Left renal pelvis (tissue), 4 donors: ENCODE measurements at places on chromosomes 3 and 15. TPM values are rescaled to one million over a fixed set of nuclear protein-coding genes. Genes with fewer than 3 reads are reported as not detected.

- no peak for DNase-seq
Observed at GRCh38 chr15:91469632-91470567, 369.8 kb downstream of the SV2B start.

GRCh38 chr15:69940441-69941300 is 157.0 kb downstream of the TLE3 start:
- DNase-seq, result no peak

DNA sequence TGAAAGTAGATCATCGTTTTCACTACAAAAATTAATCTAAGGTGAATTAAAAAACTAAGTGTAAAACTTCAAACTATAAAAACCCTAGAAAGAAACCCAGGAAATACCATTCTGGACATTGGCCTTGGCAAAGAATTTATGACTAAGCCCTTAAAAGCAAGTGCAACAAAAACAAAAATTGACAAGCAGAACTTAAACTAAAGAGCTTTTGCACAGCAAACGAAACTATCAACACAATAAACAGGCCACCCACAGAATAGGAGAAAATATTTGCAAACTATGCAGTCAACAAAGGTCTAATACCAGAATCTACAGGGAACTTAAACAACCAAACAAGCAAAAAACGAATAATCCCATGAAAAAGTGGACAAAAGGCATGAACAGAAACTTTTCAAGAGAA is 302.0 kb downstream of the CHST2 start:
- no peak for DNase-seq

Gene MYZAP
- polyA plus RNA-seq, result 5.2 TPM

GRCh38 chr3:12553921-12554391 is 2.9 kb upstream of the MKRN2 start:
- DNase-seq, result no peak

Gene PTH1R
- polyA plus RNA-seq, result 48.6 TPM

DNA sequence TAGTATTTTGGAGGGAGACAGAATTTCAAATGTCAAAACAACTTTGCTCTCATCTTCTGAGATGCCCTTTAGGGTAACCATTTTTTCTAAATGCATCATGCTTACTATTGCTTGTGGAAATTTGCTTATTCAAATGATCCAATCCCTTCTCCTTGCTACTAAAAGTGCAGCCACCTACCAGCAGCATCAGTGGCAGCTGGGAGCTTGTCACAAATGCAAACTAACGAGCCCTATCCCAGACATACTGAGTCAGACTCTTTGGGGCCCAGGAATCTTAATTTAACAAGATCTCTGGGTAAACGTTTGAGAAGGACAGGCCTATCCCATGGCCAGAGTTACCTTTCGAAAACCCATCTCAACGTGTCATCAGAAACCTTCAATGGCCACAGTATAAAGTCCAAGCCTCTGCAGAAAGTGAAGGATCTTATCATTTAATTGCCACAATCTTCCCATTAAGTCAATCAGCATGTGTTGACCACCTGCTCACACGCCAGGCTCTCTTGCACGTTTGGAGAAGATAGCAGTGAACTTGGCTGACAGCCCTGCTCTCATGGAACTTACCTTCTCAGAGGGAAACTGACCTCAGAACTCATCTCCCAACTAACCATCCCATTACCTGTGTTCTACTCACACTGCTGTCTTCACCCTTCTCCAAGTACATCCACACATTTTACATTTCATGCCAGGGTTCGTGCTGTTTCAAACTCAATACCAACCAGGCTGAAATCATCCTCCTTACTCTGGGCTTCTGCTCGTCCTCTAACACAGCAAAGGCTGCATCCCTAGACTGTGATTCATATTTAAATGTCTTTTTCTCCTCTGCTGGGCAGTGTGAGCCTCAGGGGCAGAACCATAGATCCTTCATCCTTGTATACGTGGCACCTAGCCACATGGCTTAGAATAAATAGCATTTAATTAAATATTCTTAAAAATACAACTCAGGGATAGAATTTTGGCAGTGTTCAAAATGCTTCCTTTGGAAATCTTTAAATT is 24.8 kb upstream of the VGLL4 start:
- no peak for DNase-seq

- DNase-seq, result no peak
Observed at GRCh38 chr3:37262816-37263393, 88.5 kb upstream of the LRRFIP2 start.

- DNase-seq, result no peak
Observed at GRCh38 chr15:45021348-45021747, 1.6 kb upstream of the SORD start.

DNA sequence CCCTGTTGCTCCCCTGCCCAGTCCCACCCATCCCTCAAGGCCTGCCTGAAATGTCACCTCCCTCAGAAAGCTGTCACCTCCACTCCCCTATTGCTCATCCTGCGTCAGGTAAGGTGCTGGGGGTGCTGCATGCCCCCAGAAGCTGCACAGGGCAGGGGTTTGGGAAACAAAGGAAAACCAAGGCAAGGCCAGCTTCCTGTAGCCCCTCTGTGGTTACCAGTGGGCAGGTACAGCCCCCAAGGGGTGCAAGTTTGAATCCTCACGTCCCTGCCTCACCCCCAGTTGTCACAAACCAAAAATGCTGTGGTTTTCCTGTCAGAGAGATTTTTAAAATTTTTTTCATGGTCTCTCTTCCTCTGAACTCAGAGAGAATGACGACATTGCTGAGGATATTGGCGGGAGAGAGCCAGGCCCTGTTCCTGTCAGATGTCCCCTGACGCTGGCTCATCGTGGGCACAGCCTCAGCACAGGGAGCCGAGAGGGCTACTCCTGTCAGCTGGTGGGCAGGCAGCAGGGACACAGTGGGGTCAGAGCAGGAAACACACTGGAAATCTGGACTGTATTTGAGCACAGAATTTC is 27.0 kb downstream of the PSTPIP1 start:
- no peak for DNase-seq

- DNase-seq, result no peak
Observed at GRCh38 chr15:82647835-82648256, 683 bp upstream of the CPEB1 start.

- DNase-seq, result no peak
Observed at GRCh38 chr3:101941318-101942040, 92.2 kb downstream of the NFKBIZ start.

Gene GRM7
- polyA plus RNA-seq, result 1.9 TPM

- peak; percentile 17 for DNase-seq
Observed at GRCh38 chr3:85360742-85361387, 402.1 kb downstream of the CADM2 start.

DNA sequence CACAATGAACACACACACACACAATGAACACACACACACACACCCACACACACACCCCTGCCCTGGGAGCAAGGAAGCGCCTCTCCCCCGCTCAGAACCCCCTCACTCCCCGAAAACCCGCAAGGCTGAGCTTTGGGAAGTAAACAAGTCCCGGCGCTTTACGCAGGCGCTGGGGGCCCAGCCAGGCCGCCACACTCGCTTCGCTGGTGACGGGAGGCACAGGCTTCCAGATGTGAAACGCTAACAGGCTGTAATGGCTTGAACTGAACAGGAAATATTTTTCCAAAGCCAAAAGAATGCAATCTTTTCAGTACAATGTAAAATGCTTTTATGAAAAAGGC is 122.7 kb upstream of the IGF1R start:
- DNase-seq, result no peak

DNA sequence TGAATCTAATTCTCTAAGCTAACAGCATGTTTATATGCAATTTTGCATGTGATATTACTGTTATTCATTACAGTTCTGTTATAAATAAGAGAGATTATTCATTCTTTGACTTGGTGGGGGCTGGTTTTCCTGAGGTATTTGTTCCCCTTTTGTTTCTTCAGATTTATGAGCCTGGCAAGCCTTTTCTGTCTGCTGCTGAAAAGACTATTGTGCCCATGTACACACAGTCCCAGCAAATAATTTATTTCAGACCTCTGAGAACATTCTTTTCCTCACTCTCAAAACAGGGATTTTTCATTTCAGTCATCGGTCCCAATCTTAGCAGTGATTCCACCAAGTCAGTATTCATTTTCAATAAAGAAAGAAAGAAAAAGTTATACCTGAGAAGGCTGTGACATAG is 716.8 kb downstream of the NSUN3 start:
- no peak for DNase-seq

DNA sequence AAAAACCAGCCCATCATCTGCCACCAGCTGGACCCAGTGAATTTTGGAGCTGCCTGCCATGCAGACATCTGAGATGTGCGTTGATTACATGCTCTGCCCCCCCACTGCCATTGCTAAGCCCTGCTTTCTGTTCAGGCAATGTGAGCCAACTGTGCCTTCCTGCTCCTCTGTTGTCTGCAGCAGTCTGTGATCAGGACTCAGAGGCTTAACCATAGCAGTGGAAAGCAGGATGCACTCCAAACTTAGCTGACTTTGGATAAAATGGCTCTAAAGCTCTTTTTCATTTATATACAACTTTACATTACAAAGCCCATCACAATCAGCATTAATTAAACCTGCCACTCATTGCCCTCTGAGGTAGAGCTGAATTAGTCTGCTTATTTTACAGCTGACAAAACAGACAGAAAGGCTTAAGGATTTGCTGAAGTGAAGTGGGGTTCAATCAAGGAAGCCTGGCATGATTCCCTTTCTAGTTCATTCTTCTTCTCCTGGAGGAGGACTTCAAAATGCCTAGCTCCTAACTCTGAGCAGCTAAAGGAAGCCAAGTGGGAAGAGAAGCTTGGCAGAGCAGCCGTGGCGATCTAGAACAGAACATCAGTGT is 15.7 kb upstream of the RPS27L start:
- no peak for DNase-seq

- no peak for DNase-seq
Observed at GRCh38 chr15:59172289-59172901, 34.2 kb upstream of the LDHAL6B start.

DNA sequence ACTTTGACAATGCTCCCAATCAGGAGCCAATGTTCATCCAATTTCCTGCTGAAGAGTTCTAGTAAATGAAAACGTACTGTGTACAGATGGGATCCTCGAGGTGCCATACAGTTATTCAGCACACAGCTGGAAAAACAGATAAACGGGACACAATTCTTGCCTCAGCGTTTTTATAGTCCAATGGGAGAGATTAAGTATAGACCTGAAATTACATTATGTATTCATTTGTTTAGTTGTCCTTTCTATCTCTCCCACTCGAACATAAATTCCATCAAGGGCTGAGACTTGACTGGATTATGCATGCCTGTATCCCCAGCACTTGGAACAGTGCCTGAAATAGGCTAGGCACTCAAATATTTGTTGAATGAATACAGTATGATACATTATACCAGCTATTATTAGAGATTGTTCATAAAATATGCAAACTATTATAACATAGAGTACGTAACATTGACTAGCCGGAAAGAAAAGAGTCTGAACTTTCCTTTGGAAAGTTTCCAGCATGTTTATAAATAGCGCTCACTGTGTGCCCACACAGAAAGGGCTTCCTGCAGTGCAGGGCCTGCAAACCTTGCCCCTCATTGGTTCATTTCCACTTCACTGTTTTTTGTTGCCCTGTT is 27.4 kb upstream of the SNTN start:
- DNase-seq, result no peak

- no peak for DNase-seq
Observed at GRCh38 chr15:98953000-98953787, 54.4 kb downstream of the PGPEP1L start.

Gene LCMT2
- polyA plus RNA-seq, result 13.1 TPM

GRCh38 chr3:6396631-6397030 is 464.3 kb upstream of the GRM7 start:
- no peak for DNase-seq

Gene CIDEC
- polyA plus RNA-seq, result not detected
